Foreskin keratinocyte (primary cell): ENCODE measurements at places on chromosomes 7 and 10. TPM values are rescaled to one million over a fixed set of nuclear protein-coding genes. Genes with fewer than 3 reads are reported as not detected.

DNA sequence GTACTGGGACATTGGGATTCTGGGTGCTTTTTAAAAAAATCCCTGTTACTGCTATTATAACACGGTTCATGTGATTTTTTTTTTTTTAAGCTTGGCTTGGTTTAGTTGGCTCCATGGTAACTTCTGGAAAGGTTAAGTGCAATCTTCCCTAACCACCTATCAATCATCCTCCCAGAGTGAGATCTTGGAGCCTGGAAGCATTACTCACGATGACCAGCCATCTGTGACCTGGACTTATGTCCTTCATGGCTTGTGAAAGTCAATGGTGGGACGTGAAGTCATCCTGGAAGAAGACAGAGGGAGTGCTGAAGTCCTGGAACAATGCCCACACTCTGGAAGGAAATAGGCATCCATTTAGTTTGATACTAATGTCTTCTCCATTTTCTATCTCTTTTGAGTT, 135.5 kb upstream of the FRMD4A start:
- peak; percentile 39 for DNase-seq

ACTL6B gene
- not detected in 2 replicates for total RNA-seq

- no peak for DNase-seq
These were observed 232.7 kb downstream of the POU6F2 start for GRCh38 chr7:39210362-39210761.

NPFFR1 gene
- not detected in 2 replicates for total RNA-seq

TAS2R41 gene
- total RNA-seq = not detected in 2 replicates

DNA sequence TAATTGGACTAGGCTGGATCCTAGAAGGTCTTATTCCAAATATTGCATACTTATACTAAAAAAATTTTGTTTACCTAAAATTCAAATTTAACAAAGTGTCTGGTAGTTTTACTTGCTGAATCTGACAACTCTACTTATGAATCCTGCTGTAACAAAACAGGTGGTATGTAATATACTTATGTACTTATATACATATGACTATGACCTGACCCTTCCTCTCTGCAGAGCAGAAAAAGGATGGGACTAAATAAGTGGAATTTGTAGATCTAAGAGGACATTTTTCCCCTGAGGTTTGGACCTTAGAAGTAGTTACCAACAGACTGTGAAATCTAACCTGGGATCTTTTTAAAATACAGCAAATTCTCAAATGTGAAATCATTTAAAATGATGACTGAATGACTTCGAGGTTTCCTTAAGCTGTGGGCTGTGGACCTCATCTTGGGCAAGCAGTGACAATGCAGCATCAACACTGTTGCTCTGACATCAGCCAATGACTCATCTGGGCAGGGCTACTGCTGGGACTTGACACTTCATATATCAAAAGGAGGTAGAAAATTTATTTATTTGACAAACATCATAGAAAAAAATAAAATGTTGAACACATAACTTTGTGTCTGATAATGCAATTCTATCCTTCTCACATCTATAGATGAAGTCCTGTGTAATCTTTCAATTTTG, 73.6 kb downstream of the RELN start:
- DNase-seq = no peak

DNA sequence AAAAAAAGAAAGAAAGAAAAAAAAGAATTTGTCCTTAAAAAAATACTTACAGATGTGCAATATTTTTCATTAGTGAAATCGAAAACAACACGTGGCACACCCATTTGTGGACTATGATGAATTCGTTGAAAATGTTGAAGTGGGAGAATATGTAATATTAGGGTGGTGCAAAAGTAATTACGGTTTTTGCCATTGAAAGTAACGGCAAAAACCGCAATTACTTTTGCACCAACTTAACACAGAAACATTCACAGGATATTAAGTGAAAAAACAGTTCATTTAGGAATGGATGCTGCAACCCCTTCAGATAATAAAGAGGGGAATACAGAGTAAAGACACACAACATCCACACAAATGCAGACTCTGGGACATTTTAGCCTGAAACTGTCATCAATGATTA, 96.0 kb downstream of the CALN1 start:
- DNase-seq = no peak

CFTR gene
- not detected in 2 replicates for total RNA-seq

- peak; percentile 41 for DNase-seq
These were observed 250.3 kb downstream of the SNX13 start for GRCh38 chr7:17690030-17690429.
